ENCODE measurements at places on chromosomes 1 and 21. TPM values are rescaled to one million over a fixed set of nuclear protein-coding genes. Genes with fewer than 3 reads are reported as not detected.

The HAO2 gene
- not detected for total RNA-seq

The TRNP1 gene
- 75.0 TPM for total RNA-seq

The TNFRSF1B gene
- total RNA-seq = 4.1 TPM

The OR6N1 gene
- total RNA-seq = not detected

The AADACL3 gene
- total RNA-seq = not detected

The EFNA1 gene
- 40.9 TPM for total RNA-seq

The OR2T33 gene
- not detected for total RNA-seq

The LCE3E gene
- total RNA-seq = 4.3 TPM

The ZC3H11A gene
- 38.6 TPM for total RNA-seq

The BMP8A gene
- not detected for total RNA-seq

The IRF2BP2 gene
- 78.2 TPM for total RNA-seq

The CD1B gene
- not detected for total RNA-seq

The CRYAA gene
- total RNA-seq = not detected

The AADACL4 gene
- not detected for total RNA-seq

The LCE3D gene
- 7.7 TPM for total RNA-seq

The ELOA gene
- total RNA-seq = 35.1 TPM

The SHISAL2A gene
- 0.36 TPM for total RNA-seq

The CD5L gene
- total RNA-seq = not detected

The ADGRB2 gene
- 0.24 TPM for total RNA-seq

The SLC5A9 gene
- not detected for total RNA-seq

The KRTAP13-2 gene
- not detected for total RNA-seq

The OR14K1 gene
- not detected for total RNA-seq

The FCRL2 gene
- 0.56 TPM for total RNA-seq

The LORICRIN gene
- total RNA-seq = not detected

The CASQ1 gene
- 0.28 TPM for total RNA-seq

The AMY1A gene
- not detected for total RNA-seq

The HIVEP3 gene
- total RNA-seq = 7.0 TPM

The TAS1R3 gene
- 0.56 TPM for total RNA-seq
